Activated CD8-positive, alpha-beta memory T cell treated with anti-CD3 and anti-CD28 coated beads, Interleukin-2, amount 50 U/mL, for 48 hours (primary cell): ENCODE measurements at places on chromosomes 5 and 9.

DNA sequence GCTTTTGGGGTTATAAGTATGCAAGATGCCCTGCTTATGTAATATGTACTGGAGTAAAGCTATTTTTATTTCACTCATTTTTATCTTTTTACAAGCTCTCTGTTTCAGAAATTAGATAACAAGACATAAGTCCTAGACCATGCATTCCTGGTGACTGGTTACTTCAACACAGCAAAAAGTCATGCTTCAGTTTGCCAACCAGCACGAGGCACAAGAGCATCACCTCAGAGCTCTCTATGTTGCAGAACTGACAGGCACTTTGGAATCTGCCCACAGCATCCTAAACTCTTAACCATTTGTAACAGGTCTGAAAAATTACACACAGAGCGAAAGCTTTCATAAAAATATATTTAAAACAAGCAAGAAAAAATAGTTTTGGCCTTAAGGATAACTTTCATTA lies 112.8 kb downstream of the MARCHF11 start:
- DNase-seq: no peak

DNA sequence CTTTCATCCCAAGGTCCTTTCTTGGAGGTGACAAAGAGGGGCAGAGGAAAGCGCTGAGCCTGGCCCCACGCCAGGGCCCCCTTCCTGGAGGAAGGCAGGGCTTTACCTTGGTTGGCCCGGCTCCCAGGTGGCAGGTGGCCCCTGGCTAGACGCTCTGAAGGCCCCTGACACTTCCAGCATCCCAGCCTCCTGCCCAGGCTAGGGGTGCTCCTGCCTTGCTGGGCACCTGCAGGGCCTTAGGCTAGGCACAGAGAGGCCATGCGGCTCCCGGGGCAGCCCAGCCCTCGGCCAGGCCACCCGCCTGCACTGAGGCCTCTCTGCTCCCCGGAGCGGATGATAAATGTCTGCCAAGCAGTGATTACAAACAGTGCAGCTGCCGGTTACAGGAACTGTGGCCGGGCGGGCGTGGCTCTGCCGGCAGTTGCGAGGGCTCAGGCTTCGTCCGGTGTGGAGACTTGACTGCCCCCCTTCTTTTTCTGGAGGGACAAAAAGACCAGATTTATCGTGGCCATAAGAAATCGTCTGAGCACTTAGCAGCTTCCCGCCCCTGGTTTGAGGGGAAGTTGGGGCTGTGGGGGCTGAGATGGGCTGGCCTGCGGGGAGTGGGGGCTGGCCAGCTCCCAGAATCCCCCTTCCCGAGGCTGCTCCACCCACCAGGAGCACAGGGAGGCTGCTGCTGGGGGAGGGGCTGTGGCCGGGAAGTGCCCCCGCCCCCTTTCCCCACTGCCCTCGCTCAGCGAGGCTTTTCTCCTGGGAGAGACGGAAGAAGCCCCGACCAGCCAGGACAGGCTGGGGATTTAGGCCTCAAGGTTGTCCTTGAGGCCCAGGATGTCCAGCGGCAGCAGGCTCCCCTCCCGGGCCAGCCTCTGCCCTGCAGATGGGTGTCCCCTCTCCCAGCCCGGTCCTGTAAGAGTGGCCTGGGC lies 31.6 kb upstream of the UBAC1 start:
- DNase-seq: peak; percentile 75

GRCh38 chr5:108749128-108749861 lies 1.6 kb downstream of the FER start:
- no peak for DNase-seq

DNA sequence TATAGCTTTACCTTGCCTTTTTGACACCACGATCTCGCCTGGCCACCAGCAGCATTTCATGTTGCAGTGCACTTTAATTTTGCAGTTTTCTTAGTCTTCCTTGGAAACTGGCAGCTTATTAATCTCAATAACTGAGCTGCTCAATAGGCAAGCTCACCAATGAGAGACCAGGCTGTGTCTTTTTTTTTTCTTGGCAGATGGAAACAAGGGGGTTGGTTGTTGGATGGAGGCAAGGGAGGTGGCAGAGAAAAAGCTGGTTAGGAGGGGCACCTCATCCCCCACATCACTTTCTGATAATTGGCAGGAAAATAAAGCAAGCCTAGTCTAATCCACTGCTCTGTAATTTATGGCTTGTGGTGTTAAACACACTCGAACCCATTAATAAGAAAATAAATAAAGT lies 324.5 kb upstream of the WWC1 start:
- no peak for DNase-seq

DNA sequence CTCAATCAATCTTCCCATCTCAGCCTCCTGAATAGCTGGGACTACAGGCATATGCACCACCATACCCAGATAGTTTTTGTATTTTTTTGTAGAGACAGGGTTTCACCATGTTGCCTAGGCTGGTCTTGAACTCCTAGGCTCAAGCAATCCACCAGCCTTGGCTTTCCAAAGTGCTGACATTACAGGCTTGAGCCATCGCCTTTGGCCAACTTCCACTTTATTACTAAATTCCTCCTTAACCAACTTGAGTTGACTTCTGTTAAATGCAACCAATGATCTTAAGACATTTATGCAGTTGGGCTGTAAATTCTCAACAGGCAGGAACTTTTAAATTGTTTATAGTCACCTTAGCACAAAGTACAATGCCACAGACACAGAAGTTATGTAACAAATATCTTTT lies 2.8 kb downstream of the LARS1 start:
- DNase-seq: no peak

- DNase-seq: no peak
These were observed 150.8 kb downstream of the MEF2C start for GRCh38 chr5:88732181-88732633.

DNA sequence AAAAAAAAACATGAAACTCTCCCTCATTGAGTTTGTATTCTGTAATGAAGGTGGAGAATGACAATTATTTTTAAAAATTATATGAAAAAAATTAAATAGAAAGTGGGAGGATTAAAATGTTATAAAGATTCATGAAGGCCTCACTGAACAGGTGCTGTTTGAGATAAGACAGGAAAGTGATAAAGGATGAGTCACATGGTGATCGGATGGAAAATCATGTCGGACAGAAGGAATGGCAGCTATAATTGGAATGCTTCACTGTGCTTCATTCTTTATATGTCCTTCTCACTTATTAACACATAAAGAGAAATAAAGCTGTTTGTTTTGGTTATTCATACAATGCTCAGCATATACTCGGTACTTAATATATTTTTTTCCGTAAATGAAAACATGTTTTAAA lies 464.5 kb upstream of the RGMB start:
- no peak for DNase-seq

- DNase-seq: no peak
These were observed 210.0 kb downstream of the TMEM161B start for GRCh38 chr5:88058625-88059024.

GRCh38 chr9:26470284-26470683 lies 422.3 kb downstream of the CAAP1 start:
- DNase-seq: no peak

DNA sequence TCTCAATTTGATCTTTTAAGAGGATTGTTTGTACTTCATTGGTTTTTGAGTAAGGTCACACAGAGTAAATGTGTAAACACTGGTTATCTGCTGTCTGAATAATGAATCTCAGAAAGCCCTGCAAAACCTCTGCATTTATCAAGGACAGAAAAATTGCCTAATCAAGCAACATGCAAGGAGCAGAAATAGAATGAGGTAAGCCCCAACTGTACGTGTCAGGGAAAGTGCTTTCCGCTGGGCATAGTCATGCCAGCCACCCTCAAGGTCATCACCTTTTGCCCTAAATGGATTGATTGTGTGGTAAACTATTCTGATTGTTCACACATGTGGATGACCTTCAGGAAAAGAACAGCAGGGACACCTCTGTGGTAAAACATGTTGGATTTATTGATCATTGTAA lies 376.9 kb upstream of the KCNN2 start:
- no peak for DNase-seq

DNA sequence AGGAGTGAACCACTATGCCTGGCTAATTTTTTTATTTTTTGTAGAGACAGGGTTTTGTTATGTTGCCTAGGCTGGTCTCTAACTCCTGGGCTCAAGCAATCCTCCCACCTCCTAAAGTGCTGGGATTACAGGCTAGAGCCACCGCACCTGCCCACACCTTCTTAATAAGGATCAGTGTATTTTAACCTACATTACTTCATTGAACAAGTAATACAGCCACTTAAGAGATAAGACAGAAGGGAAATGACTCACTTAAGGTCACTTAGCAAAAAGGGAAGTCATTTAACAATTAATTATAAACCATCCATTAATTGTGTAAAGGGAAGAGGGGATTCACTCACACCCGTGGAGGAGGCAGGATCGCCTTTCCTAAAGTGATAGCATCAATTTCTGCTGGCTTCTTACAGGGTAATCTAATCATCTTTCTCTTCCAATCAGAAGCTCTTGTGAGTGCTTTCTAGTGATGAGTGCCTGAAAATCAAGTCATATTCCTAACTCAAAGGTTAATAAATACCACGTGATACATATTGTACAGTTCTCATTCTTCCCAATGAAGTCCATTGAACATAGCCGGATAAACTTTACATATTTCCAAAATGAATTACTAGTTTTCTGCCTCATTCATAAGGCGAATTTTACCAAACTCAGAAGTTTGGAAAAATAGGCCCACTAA lies 3.5 kb downstream of the FBXW11 start:
- DNase-seq: no peak

- DNase-seq: peak; percentile 63
These were observed 24.3 kb downstream of the CPLX2 start for GRCh38 chr5:175895686-175896102.

GRCh38 chr5:178074266-178074952 lies 38.9 kb upstream of the N4BP3 start:
- no peak for DNase-seq

- no peak for DNase-seq
These were observed 164.3 kb upstream of the ACOT12 start for GRCh38 chr5:81558188-81558587.

DNA sequence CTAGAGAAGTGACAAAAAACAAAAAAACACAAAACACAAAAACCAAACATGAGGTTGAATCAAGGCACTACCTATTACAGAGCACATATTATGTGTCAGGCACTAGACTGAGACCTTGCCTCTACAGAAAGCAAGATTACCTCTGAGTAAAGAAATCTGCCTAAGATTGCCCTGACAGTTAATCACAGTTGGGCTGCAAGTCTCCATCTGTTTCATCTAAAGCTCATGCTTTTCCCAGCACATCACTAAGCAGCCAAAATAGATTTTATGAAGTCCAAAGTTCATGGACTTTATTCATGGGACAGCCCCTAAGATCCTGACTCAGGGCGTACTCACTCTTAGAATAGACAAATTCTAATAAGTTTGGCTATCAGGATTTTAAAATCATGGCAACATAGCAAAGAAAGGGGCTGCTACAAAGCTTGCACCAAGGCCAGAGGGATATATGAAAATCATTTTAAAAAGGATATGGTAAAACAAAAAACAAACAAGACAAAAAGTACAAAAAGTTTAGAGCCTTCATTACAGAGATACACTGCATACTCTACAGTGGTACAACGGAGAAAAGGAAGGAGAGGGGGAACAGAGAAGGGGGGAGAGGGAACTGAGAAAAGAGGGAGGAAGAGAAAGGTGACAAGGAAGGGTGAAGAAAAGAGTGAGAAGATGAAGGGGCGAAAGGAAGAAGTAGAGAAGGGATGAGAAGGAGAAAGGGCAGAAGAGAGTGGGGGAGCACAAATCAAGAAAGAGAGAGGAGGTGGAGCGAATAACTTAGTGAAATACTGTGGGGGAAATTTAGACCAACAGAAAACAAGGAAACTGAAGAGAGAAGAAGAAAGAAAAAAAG lies 58.2 kb downstream of the RICTOR start:
- no peak for DNase-seq

GRCh38 chr5:66739951-66740350 lies 143.8 kb downstream of the MAST4 start:
- DNase-seq: no peak

DNA sequence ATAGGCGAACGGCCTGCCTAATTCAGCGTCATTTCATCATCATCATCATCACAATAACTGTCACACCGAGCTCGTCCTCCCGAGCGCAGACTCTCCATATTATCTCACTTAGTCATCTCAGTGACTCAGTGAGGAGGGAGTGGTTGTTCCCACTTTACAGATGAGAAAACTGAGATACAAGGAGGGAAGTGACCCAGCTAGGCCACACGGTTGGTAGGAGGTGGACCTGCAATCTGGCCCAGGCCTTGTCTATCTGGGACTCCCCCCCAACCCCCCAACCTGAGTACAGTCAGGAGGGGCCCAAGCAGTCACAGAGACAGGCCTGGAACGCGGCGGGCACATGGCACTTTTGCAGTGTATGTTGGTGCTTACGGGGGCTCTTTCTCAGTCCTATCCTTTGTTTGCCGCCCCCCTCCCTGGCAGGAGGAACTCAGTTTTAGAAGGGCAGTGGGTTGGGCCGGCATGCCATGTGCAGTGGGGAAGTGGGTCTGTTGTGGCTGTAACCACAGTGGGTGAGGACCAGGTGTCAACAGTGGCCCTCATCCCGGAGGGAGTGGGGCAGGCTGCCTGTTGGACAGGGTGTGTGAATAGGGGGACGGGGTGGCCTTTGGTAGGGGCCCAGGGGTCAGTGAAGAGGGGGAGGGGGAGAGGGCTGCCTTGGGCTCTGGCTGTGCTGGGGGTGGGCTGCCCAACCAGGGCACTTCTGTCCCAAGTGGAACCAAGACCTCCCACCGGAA lies 1.7 kb upstream of the RXRA start:
- no peak for DNase-seq

GRCh38 chr5:77641963-77642737 lies 3.6 kb upstream of the OTP start:
- no peak for DNase-seq

GRCh38 chr9:133854048-133854447 lies 115.9 kb upstream of the SARDH start:
- DNase-seq: no peak

- no peak for DNase-seq
These were observed 5.5 kb downstream of the FOXB2 start for GRCh38 chr9:77024776-77025545.

GRCh38 chr5:117679046-117679445 lies 1104.4 kb upstream of the SEMA6A start:
- DNase-seq: no peak

DNA sequence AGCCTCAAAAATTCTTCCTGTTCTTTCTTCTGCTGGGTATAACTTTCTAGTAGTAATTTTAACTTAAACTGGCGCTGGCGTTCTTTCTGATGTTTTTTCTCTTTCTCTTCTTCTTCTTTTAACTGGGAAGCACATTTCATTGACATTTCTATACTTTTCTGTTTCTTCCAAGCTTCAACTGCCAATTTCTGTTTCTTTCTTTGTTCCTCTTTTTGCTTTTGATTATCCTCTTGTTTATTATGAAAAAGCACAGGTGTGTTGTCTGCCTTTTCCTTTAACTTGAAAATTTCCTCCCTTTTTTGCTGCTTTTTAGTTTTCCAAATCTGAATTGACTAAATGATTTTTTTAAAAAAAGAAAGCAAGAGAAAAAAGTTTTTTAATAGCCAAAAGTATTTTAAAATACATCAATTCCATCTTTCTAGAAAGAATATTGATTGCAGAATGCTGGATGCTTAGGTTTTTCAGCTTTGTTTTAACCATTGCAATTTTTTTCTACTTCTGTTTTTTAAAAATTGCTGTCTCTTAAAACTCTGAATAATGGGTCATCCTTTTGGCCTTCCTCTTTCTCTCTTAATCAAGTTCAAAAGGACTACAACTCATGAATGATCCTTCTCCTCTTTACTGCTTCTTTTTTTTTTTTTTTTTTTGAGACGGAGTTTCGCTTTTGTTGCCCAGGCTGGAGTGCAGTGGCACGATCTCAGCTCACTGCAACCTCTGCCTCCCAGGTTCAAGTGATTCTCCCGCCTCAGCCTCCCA lies 8.8 kb upstream of the PGGT1B start:
- no peak for DNase-seq
